ENCODE measurements at places on chromosomes 7 and 10.

- no peak for DNase-seq
These were observed 10.0 kb downstream of the ZNF777 start for GRCh38 chr7:149450821-149451220.

DNA sequence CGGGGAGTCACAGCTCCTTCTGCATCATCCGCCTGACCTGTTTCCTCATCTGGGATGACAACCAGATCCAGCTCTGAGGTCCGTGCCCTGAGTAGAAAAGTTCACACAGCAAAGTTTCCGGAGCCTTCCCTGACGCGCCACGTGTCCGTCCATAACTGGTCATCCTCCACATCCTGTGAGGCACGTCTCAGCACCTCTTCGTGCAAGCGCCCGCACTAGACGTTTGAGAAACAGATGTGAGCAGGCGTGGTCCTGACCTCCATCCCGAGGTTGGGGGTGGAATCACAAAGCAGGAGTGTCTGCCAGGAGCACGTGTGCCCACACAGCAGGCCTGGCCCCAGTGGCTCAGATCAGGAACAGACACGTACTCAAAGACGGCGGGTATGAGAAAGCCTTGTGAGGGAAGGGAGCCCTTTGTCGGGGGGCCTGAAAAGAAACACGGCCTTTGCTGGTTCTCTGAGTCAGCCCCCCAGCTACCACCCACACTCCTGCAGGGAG, 520.8 kb downstream of the DNAJB6 start:
- DNase-seq: no peak

- no peak for DNase-seq
These were observed 5.1 kb upstream of the ITGB1 start for GRCh38 chr10:32963096-32963495.

- DNase-seq: no peak
These were observed 30.6 kb upstream of the RHOBTB1 start for GRCh38 chr10:60974463-60975149.

- no peak for DNase-seq
These were observed 167.6 kb downstream of the SNX13 start for GRCh38 chr7:17772581-17773288.

DNA sequence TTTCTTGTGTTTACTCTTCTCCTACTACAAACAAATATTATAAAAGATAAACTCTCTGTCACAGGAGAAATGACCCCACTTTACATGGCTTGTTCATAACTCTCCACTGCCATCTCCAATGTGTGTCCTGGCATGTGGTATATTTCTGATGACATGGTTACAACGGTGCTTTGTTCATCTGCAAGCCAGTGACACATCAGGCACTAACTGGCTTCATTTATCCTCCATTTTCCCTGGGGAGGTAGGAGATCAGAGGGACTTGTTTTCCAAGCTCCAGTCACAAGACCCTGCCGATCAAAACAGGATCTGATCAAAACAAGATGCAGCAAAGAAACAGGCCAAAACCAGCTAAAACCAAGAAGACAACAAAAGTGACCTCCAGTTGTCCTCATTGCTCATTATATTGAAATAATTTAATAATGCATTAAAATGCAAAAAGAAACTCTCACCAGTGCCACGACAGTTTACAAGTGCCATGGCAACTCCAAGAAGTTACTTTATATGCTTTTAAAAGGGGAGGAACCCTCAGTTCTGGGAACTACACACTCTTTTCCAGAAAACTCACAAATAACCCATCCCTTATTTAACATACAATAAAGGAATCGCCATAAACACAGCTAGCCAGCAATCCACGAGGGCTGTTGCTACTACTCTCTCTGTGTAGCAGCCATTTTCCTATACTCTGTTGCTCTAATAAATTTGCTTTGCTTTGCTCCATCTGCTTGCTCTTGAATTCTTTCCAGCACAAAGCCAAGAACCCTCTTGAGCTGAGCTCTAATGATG, 224.2 kb downstream of the XPNPEP1 start:
- no peak for DNase-seq

DNA sequence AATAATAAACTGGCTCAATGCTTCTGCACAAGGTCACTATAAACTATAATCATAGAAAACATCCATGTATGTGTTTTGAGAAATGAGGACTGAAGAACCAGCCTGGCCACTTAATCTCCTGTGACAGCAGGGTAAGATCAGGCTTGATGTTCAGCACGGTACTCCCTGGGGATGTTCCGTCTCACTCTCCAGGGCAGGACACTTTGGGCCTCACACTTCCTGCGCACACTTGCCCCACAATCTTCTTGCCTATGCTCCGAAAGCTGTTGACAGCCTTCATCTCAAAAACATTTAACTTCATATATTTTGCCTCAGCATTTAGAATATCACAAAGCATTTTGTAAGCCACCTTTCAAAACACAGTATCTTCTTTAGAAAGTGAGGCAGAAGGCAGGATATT, 92.7 kb downstream of the PARD3 start:
- DNase-seq: no peak

- DNase-seq: no peak
These were observed 54.1 kb upstream of the PPIF start for GRCh38 chr10:79292891-79293746.

GRCh38 chr7:142771353-142771723, 568 bp downstream of the PRSS2 start:
- DNase-seq: no peak

GRCh38 chr10:113303544-113304146, 249.2 kb upstream of the HABP2 start:
- DNase-seq: no peak

- no peak for DNase-seq
These were observed 9.3 kb downstream of the CASP7 start for GRCh38 chr10:113689057-113689456.

DNA sequence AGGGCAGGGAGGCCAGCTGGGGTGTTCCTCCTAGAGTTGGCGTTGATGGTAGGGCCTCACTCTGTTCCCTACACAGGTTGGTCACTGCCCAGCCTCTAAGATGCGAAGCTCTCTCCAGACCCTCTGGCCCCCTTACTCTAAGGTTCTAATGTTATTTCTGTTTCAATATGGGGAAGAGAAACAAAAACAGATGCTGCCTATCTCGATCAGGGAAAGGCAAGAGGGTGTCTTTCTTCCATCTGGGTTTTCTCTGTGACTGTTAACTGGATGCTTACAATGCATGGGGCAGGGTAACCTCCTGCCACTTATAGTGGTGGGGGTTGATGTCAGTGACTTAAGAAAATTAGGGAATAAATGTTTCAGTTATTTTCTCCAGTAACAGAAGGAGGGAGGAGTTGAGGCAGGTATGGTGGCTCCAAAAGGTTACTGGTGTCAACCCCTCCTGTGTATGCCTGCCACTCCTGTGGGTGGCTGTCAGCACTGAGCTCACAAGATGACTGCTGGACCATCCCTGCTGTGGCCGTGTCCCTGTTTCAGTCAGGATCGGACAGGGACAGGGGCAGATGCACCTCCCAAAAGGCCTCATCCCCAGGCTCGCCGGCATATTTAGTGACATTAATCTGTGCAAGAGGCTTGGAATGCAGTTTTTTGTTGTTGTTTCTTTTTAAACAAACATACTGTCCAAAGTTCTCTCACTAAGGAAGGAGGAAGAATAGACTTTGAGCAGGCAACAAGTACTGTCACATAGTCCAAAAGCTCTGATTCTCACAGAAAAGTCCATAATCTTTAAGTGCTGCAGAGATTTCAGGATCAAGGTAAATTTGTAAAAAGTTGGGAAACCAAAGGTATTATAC, 39.6 kb upstream of the SYPL1 start:
- DNase-seq: no peak

GRCh38 chr10:10020945-10021344, 996.7 kb upstream of the CELF2 start:
- DNase-seq: no peak

DNA sequence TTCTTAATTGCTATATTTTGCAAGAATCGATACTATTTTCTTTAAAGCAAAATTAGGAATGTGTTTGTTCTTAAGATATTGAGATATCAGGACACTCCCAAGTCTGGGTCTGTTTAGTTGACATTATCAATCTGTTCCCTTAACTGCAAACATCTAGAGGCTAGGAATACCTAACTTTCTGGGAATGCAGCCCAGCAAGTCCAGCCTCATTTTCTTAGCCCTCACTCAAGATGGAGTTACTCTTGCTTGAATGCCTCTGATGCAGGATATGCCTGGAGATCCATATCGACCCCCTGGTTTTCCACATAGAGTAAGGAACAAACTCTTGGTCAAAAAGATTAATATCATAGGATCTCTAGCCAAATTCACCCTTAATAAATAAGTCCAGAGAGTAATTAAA, 305.3 kb upstream of the COBL start:
- no peak for DNase-seq

DNA sequence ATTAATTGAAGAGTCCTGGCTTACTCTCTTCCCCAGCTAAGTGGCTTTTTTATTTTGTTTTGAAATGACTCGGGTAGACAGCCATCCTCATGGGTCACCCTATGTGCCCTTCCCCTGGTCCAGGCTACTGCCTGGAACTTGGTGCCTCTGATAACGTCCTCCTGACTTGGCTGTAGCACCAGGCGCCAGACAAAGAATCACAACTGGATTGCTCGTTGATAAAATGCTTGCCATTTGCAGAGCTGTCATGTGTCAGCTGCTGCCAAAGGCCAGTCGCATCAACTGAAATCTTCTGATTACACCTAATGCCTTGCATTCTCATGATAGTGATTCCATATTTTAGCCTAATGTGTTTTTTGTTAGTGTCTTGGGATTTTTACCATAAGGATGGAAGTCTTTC, 27.4 kb upstream of the ABLIM1 start:
- no peak for DNase-seq

GRCh38 chr7:101121991-101122932, 4.6 kb upstream of the SERPINE1 start:
- DNase-seq: no peak

- no peak for DNase-seq
These were observed 99.9 kb downstream of the NSUN6 start for GRCh38 chr10:18551473-18551872.

- DNase-seq: no peak
These were observed 402.9 kb upstream of the FOXK1 start for GRCh38 chr7:4279216-4279615.

GRCh38 chr7:36208426-36208825, 55.4 kb downstream of the EEPD1 start:
- DNase-seq: no peak

GRCh38 chr10:68870545-68871104, 30.5 kb upstream of the DDX50 start:
- no peak for DNase-seq

- no peak for DNase-seq
These were observed 115.0 kb downstream of the FAM107B start for GRCh38 chr10:14659626-14660196.

- DNase-seq: no peak
These were observed 67.3 kb downstream of the DAGLB start for GRCh38 chr7:6380310-6381095.

DNA sequence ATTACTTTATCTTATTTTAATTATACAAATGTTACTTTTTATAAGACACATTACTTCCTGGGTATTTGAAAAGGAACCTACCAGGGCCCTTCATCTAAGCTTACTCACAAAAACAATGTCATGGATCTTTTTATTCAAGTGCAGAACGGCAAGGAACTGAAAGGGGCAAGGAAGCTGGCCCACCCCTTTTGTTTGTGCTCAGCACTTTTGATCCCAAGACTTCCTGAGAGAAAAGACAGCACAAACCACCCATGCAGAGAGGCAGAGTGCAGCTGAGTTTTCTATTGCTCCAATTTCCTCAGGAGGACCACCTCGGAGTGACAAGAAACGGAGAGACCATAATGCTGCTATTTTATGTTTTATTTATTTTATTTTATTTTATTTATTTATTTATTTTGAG, 232.0 kb upstream of the NRP1 start:
- no peak for DNase-seq

GRCh38 chr10:119370972-119371703, 163.8 kb downstream of the GRK5 start:
- DNase-seq: no peak

DNA sequence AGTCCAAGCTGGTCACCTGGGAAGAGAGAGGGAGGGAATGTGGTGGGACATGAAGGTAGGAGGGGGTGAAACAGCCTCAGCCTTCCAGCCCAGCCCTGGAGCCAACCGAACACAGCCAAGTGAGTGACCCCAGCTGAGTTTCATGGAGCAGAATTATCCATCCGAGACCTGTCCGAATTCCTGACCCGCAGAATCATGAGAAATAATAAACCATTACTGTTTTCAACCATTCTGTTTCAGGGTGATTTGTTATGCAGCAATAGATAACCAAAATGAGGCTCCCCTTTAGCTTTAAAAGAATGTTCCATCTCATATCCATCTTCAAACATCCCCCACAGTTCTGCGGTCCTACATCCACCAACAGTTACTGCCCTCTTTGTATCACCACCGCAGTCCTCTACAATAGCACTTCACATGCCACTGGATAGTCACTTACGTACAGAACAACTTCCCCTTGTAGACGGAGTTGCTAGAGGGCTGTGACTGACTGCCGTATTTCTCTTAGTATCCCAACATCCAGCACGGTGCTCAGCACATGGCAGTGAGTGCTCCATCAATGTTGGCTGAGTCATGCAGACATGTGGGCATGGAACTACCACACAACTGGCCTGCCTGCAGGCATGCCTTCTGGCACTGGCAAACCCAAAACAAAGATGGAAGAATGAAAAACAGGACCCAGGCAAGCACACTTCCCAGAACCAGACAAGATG, 18.5 kb downstream of the KIAA1549 start:
- no peak for DNase-seq

DNA sequence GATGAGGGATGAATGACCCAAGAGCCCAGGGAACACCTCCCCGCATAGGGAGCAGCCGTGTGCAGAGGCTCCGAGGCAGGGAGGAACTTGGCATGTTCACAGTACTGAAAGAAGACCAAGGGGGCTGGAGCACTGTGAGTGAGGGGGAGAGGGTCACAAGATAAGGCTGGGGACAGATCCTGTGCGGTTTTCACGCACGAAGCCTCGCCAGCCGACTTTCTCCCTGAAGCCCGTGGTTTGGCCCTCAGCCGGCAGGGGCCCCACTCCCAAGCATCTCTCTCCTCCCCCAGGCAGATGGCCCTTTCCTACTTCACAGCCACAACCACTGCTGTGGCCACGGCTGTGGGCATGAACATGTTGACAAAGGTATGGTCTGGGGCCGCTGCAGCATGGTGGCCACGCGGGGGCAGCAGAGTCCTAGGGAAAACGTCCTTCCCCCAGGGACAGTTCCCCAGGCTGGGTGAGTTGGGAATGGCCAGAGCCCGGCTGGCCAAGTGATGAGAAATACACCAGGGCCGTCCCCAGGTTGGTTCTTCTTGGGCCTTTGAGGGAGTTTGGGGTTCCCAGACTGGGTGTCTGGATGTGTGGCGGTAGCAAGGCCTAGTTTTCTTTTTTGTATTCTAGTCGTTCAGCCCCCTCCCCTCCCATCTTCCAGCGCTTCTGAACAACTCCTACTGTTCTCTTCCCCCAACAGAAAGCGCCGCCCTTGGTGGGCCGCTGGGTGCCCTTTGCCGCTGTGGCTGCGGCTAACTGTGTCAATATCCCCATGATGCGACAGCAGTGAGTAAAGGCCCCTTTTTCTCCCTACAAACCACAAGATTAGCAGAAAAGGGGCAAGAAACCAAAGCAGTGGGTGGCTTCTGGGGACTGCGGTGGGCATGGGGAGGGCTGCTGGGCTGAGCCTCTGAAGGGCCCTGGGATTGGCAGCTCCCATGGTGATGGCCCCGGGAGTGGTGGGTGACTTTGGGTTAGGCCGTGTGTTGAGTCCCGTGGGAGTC, 14.4 kb upstream of the WBP1L start:
- no peak for DNase-seq

- DNase-seq: no peak
These were observed 135.4 kb downstream of the MYOF start for GRCh38 chr10:93346694-93347093.

All from cortex of kidney (tissue), 1 donor.